Stimulated activated CD8-positive, alpha-beta memory T cell treated with anti-CD3 and anti-CD28 coated beads, Interleukin-15, amount 100 ng/mL, for 48 hours (primary cell): ENCODE measurements at places on chromosomes 12 and 14.

- no peak for DNase-seq
Measured at GRCh38 chr14:34592623-34593022, 37.3 kb downstream of the SNX6 start.

GRCh38 chr12:6367065-6367968 lies 8.0 kb downstream of the SCNN1A start:
- DNase-seq: no peak

DNA sequence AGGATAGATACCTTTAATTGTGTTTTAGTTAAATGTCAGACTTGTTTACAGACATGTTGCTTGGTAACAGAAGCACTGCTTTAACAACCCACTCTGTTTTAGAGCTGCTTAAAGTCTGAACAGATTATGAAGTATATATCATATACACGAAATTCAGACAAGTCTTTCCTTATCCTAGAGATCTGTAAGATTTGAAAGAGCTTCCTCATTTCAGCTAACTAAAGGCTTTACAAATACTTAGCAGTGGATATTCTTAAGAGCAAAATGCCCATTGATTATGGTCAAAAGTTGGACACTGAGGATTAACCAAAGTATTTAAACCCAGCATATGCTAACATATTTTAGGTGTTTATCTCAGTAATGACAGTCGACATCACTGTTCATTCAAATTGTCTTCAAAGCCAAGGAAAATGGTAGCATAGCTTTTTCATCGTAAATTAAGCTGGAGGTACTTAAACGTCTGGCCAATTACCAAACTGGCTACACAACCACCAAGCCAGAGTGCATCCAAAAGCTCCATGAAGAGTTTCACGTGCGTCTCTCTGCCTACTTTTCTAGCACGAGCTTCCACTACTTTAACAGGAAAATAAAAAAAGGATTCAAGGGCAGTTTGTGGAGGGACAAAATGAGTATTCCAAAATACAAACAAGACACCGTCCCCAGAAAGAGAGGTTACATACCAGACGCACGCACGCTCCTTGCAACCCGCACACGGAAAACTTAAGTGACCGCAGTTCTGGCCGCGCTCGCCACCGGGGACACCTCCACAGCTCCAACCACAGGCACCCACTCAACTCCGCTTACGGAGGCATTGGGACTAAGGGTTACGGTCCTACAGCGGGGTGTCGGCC lies 565 bp downstream of the CEP83 start:
- DNase-seq: no peak

GRCh38 chr12:47122602-47123001 lies 42.8 kb upstream of the AMIGO2 start:
- no peak for DNase-seq

DNA sequence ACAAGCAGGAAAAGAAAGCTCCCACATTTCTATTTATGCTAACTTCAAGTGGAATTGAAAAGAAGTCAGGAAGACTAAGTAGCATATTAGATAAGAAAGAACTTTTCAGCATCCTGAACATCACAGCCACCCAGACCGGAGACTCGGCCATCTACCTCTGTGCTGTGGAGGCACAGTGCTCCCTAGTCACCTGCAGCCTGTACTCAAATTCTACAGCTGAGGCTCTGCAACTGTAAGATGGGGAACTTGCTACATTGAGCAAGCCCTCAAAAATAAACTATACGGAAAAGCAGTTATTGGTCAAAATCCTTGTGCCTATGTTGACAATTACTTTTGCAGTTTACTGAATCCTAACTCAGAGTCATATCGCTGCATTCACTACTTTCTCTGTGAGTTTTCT lies 361.9 kb downstream of the DAD1 start:
- no peak for DNase-seq

- no peak for DNase-seq
Measured at GRCh38 chr12:58463051-58463450, 457.3 kb downstream of the LRIG3 start.

GRCh38 chr14:64800000-64800399 lies 79.7 kb downstream of the SPTB start:
- DNase-seq: no peak
